ENCODE measurements at places on chromosomes 4 and X.

DNA sequence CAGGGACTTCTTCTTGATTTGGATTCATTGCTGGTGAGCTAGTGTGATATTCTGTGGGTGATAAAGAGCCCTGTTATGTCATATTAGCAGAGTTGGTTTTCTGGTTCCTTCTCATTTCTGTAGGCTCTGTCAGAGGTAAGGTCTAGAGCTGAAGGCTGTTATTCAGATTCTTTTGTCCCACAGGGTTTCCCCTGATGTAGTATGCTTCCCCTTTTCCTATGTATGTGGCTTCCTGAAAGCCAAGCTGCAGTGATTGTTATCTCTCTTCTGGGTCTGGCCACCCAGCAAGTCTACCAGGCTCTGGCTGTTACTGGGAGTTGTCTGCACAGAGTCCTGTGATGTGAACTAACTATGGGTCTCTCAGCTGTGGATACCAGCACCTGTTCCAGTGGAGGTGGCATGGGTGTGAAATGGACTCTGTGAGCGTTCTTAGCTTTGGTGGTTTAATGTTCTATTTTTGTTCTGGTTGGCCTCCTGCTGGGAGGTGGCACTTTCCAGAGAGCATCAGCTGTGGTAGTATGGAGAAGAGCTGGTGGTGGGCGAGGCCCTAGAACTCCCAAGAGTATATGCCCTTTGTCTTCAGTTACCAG is 373.7 kb downstream of the AR start:
- DNase-seq = no peak

- DNase-seq = no peak
Measured at GRCh38 chr4:186685767-186686183, 37.9 kb downstream of the FAT1 start.

DNA sequence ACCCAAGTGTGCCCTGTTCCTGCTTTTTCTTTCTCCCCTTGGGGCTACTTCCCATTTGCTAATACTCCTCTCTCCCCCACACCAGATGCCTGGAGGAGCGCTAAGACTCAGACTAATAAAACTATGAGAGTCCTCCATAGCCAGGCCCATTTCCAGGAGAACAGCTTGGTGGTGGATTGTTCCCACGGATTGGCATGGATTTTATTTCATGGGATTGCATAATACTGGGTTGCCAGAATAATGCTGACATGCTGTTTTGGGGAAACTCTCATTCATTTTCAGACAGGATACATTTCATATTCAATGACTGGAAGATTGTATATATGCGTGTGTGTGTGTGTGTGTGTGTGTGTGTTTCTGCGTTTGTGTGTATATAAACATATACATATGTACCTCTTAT is 447.5 kb upstream of the PITX2 start:
- no peak for DNase-seq

- DNase-seq = no peak
Measured at GRCh38 chr4:176376032-176376614, 56.4 kb downstream of the SPCS3 start.

- DNase-seq = no peak
Measured at GRCh38 chr4:103482893-103483292, 236.9 kb downstream of the TACR3 start.

- no peak for DNase-seq
Measured at GRCh38 chr4:142840516-142841123, 5.5 kb downstream of the INPP4B start.

DNA sequence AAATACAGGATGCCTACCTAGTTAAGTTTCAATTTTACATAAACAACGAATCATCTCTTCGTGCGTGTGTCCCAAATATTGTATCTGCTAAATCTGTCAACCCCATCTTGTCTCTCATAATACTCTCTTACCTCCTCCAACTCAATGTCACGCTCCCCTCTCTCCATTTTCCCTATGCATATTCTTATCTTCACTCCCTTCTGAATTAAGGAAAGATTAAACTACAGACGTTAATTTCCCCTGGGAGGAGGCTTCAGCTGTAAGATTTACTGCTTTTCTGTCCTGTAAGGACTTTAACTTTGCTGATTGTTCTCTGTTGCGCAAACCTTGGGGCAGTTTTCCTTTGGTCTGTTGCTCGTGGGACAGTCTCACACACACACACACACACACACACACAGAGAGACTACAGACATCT is 455 bp upstream of the ABCB7 start:
- no peak for DNase-seq

DNA sequence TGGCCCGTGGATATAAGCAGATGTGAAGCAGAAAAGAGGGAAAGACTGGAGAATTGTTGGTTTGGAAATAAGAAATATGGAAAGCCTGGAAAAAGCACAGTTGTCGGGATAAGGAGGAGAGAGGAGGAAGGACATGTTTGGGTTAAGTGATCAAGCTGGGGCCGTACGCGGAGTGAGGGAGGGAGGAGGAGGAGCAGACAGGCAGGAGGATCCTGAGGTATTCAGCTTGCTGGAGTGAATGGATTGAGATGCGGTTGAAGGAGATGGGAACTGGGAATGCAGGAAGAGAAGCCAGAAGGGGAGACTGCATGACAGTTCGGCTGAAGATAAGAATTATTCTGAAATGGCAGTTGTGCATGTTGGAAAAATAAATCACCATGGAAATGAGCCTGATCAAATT is 21.2 kb downstream of the ZFP42 start:
- no peak for DNase-seq

DNA sequence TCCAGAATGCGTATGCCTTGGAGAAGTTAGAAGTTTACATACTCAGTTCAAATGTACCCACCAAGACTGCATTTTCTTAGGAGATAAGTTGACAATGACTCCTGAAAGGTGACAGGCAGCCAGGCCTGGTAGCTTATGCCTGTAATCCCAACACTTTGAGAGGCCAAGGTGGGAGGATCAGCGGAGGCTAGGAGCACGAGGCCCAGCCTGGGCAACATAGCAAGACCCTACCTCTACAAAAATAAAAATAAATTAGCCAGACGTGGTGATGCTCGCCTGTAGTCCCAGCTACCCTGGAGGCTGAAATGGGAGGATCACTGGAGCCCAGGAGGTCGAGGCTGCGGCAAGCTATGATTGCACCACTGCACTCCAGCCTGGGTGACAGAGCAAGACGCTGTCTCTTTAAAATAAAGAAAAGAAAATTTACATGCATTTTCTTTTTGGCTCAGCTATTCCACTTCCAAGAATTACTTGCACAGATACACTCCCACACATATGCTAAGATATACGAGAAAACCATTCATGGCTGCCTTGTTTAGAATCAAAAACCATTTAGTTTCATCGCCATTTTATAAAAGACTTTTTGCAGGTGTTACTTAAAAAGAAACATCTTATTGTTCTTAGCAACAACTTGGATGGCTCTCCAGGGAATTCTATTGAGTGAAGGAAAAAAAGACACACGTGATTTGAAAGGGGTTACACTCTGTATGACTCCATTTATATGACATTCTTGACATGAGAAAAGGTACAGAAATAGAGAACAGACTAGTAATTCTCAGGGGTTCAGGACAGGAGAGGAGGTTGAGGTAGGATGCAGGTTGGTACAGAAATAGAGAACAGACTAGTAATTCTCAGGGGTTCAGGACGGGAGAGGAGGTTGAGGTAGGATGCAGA is 66.3 kb downstream of the DHRSX start:
- no peak for DNase-seq

GRCh38 chrX:121671649-121672048 is 624.2 kb downstream of the GLUD2 start:
- DNase-seq = no peak

GRCh38 chrX:111090458-111090857 is 5.5 kb upstream of the PAK3 start:
- DNase-seq = no peak

GRCh38 chrX:52140020-52140419 is 44.7 kb upstream of the MAGED4 start:
- no peak for DNase-seq

GRCh38 chrX:125205918-125206665 is 113.6 kb upstream of the TEX13C start:
- DNase-seq = no peak

DNA sequence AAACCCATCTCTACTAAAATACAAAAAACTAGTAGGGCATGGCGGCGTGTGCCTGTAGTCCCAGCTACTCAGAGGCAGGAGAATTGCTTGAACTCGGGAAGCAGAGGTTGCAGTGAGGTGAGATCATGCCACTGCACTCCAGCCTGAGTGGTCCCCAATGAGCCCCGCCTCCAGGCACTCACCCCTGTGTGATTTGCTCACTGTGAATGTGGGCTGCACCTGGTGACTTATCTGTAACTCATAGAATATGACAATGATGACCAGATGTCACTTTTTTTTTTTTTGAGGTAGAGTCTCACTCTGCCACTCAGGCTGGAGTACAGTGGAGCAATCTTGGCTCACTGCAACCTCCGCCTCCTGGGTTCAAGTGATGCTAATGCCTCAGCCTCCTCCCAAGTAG is 49.0 kb upstream of the HOPX start:
- DNase-seq = no peak
